ENCODE measurements at places on chromosomes 2 and 18.
A peak's percentile ranks its signal among the peaks of the same experiment; 100 is the strongest.

DNA sequence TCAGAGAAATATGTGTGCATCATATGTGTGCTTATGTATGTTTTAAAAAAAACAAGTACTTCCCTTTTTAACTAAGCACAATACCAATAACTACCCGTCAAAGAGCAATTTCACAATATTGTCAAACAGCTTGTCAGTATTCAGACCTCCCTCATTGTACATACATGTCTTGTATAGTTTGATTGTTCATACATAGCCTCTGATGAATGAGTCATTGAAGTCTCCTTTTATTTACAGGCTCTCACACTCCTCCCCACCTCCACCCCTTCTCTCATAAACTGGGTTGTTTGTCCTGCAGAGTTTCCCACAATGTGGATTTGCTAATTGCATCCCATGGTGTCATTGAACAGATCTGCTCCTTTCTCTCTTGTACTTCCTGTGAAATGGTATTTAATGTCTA lies 132.8 kb upstream of the L3MBTL4 start:
- no peak for DNase-seq

- DNase-seq: no peak
These were observed 734.0 kb upstream of the LINC00305 start for GRCh38 chr18:64882896-64883295.

GRCh38 chr2:9097239-9097638 lies 93.8 kb upstream of the MBOAT2 start:
- no peak for DNase-seq

DNA sequence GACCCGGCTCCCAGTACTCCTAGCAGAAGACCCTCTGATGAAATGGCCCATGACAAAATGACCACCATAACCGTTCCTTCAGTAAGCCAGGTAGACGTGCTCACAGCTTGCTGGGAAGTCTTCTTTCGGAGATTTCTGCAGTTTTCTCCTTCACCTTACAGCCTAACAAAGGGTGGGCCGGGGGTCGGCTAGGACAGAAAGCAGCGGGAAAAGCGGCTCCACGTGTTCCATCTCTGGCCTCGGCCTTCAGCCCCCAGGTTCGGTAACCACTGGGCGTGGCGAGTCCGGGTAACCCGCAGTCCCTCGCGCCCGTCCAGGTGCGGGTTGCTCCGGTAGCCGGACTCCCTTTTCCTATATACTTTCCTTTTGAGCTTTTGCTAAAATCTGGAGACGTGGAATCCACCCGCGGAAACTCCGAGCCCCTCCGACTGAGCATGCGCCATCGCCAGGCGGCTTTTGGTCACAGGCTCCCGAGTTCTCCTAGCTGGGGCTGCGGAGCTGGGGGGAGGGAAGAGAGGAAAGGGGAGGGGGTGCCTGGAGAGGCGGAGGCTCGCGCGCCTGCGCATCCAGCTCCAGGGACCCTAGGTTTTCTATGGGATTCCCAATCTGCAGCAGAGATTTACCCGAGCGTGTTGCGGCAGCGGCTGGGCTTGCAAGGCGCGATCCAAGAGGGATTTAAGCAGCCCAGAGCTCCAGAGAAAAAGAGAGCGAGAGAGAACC lies at the start of gene VSNL1:
TSS of gene VSNL1 (plus strand) at position 604 of the 720 bp plus-strand sequence. CDS start 51,379 bp downstream, outside the sequence.
- DNase-seq: peak; percentile 75

- no peak for DNase-seq
These were observed 140.1 kb upstream of the ACAA2 start for GRCh38 chr18:49953391-49953790.

DNA sequence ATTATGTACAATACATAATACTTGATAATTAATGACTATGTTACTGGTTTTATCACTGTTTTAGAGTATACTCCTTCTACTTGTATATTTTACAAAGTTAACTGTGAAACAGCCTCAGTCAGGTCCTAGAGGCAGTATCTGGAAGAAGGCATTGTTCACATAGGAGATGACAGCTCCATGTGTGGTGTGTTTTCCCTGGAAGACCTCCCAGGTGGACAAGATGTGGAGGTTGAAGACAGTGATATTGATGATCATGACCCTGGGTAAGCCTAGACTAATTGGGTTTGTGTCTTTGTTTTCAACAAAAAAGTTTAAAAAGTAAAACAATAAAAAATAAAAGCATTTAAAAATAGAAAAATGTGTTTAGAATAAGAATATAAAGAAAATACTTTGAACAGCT lies 96.4 kb downstream of the TRIB2 start:
- DNase-seq: no peak

DNA sequence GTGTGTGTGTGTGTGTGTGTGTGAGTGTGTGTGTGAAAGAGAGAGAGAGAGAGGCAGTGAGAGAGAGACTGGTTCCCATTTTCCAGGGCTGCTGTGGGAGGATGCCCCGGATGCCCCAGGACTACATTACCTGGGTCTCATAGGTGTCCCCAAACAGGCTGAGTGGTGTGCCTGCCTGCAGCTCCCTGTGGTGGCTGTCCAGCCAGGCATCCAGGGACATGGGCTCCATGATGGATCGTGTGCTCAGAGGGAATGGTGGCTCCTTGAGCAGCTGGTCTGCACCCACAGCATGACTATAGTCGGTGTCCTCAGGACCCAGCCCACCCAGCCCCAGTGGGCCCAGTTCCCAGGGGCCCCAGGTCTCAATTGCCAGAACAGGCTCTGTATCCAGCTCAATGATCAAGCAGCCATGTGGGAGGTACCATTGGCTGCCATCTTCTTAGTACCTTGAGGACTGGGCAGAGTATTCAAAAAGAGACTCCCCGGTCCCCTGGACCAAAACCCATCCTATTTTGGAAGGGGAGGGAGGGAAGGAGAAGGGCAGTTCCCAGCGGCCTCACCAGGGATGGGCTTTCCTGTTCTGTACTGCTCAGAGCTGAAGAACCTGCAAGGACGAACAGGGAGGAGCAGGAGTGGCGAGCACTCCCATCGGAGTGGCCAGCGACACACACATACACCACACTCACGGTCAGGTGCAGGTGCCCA lies 5.8 kb upstream of the OXER1 start:
- DNase-seq: no peak

DNA sequence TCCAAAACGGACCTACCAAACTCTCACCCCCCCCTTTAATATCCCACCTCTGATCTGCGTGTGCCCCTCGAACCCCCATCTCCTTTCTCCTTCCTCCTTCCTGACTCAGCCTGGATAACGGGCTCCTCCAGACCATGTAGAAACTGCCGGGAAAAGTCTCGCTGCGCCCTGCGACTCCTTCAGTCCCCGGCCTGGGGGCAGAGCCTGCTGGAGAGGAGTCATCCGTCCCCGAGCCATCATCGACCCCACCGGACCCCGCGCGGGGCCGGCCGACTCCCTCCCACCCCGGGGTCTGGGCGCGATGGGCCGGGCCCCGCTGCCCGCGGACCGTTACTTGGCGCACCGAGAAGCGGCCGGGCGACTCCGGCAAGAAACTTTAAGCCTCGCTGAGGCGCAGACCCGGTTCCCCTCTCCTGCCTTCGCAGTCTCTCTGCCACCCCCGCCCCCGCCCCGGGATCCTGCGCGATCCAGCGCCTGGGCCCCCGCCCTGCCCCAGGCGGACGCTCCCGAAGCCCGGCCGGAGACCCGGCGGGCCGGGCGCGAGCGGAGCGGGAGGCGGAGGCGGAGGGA lies 3.4 kb downstream of the ZEB2 start:
- DNase-seq: no peak

DNA sequence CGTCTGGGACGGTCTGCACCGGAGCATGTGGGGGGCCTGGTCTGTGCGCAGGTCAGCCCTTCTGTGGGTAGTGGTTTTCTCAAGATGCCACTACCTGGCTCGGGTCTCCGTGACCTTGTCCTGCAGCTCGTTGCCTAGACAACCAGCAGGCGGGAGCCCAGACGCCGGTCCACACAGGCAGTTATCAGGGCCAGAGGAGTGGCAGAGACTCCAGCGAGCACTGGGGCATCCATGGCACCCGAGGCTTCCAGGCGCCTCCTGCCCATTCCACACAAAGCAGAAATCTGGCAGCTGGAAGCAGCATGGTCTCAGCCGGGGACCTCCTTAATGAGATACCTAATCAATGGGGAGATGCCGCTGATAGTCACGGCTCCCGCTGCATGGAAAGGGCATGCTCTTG lies 156.1 kb downstream of the FAM210A start:
- no peak for DNase-seq

- DNase-seq: no peak
These were observed 29.0 kb downstream of the ZAP70 start for GRCh38 chr2:97742381-97742847.

DNA sequence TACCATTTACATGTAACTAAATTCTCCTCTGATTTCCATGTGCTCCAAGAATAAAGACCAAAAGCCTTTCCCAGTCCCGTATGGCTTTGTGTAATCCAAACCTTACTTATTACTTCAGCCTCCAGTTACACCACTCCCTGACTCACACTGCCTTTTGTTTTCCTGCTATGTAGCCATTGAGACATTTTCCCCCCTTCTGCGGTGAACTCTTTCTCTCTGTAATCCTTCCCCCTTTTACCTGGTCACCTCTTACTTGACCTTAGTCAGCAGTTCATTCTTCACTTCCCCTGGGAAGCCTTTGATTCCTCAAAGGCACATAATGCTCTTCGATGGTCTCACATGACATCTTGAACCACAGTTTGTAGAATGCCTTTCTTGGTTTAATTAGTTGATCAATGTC lies 256.0 kb upstream of the FANCL start:
- no peak for DNase-seq

GRCh38 chr2:112255875-112256274 lies 1.0 kb upstream of the ZC3H8 start:
- no peak for DNase-seq

GRCh38 chr2:239927424-239927981 lies 97.6 kb downstream of the NDUFA10 start:
- DNase-seq: peak; percentile 12

- no peak for DNase-seq
These were observed 4.2 kb downstream of the STAT1 start for GRCh38 chr2:191009541-191010374.

GRCh38 chr2:38279201-38279600 lies 97.9 kb downstream of the ATL2 start:
- DNase-seq: no peak

GRCh38 chr2:98706591-98706990 lies 24.3 kb downstream of the MGAT4A start:
- no peak for DNase-seq

DNA sequence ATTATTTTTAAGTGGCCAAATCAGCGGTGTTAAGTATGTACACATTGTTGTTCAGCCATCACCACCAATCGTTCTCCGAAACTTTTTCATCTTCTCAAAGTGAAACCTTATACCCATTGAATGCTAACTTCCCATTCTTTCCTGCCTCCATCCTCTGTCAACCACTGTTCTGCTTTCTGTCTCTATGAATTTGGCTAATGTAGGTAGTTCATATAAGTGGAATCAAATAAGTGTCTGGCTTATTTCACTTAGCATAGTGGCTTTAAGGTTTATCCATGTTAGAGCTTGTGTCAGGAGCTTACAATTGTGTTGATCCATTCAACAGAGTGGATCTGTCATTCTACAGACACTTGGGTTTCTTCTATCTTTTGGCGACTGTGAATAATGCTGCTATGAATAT lies 192.1 kb downstream of the WDR7 start:
- DNase-seq: no peak

GRCh38 chr2:43852196-43852730 lies 13.5 kb downstream of the ABCG8 start:
- DNase-seq: no peak

GRCh38 chr2:437756-438393 lies 150.0 kb upstream of the ALKAL2 start:
- DNase-seq: no peak

DNA sequence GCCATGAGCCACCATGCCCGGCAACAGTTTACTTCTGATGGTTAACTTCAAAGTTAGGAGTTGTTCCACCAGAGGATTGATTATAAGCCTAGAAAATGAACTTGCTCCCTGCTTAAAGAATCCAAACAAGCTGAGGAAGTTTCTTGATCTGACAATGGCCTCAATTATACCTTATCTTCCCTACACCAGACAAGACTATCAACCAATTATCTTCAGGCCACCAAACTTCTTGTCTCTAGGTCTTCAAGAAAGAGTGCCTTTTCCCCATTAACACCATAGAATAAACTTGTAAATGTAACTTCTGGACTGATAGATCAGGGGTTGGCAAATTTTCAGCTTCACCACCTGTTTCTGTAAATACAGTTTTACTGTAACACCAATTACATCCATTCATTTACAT lies 15.0 kb downstream of the ZC3H8 start:
- DNase-seq: no peak

GRCh38 chr18:28846958-28847357 lies 670.0 kb upstream of the CDH2 start:
- DNase-seq: no peak
